ENCODE measurements at places on chromosomes 13 and 19. TPM values are rescaled to one million over a fixed set of nuclear protein-coding genes. Genes with fewer than 3 reads are reported as not detected.

DNA sequence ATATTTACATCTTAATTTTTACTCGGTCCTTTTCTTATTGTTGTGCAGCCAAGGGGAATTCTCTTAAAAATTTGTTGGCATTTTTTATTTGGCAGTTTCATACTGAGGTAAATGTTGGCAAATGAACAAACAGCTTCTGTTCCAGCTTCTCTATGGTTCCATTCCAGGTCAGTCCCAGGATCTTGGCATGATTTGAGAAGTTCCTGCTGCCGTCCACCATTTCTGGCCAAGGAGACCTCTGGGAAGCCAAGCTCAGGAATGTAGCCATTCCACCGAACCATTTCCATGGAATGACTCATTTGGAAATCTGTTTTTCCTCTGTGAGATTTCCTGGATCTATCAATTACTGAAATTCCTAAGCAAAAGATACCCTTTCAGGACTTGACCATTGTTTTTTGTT is 43.9 kb downstream of the SLC10A2 start:
- no peak for DNase-seq

Gene RFXAP
- 14.1 TPM for total RNA-seq

Gene ZNF490
- 13.6 TPM for total RNA-seq

DNA sequence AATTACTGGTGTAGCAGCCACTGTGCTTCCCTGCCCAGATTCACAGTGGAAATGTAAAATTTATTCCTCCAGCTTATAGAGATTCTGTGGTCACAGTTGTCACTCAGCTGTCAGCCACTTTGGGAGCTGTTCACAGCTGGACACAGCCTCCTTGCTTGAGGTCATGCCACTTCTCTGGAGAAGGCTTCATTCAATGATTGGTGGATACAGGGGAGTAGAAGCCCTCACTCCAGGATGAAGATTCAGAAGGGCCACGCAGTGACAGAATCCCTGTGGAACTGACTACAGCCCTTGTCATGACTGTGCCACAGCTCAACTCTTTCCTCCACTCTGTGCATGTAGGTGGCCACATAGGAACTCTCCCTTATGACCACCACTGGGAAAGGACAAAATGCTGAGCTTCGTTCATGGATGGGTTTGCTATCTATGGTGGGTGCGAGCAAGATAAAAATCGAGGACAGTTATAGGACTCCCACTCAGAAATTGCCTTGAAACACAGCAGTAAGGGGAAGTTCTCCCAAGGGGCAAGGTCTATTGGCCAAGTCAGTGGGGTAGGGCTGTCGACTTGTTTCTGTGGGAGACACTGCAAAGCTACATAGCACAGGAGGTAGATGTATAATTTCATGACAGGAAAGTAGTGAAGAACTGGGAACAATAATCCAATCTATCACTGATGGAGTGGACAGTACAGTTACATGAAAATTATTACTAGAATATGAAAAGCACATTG is 98.7 kb downstream of the CCNA1 start:
- DNase-seq = no peak

DNA sequence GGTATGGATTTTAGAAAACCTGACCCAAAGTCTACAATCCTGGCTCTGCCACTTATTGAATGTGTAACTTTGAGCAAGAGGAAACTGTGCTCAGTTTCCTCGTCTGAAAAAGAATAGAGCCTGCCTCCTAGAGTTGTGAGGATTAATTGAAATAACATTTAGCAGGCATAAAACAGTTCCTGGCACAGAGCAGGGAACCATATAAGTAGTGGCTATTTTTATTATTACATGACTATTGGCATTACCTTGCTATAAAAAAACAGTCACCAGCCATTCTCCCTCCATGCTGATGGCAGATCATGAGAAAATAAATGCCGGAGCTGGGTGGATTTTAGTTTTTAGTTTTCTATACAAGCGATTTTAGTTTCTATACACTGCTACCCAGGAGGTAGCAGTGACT is 5.8 kb downstream of the DOCK9 start:
- DNase-seq = no peak

Gene NANOS3
- total RNA-seq = 4.9 TPM

DNA sequence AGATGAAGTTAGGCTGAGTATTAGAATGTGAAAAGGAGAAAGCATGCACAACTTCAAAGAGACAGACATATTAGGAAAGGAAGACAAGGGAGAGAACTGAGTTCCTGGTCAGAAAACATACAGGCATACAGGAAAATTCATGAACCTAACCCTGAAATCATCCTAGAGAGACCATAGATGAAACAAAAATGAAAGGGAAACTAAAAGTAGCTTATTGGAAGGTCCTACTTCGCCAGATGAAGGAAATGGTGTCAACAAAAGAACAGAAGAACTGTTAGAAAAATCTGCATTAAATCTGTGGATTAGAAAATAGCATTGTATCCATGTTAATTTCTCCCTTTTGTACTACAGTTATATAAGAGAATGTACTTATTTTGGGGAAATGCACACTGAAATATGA is 169.0 kb upstream of the UFM1 start:
- no peak for DNase-seq

DNA sequence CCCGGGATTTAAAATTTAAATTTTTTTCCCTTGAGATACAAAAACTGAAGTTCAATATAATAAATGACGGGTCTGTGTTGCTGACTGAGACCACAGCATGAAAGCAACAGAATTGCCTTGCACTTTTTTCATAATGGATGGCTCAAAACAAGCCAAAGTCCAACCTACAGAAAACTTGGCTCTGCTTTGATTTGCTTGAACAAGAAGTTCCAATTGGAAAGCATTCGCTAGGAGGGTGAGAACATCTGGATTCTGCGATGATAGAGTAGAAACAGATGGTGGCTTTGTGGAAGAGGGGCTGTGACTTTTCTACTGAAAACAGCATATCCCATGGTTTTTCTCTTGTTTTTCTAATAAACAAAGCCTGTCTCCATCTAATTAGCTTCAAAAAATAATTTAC is 46.4 kb downstream of the THSD1 start:
- no peak for DNase-seq

GRCh38 chr13:27076421-27076820 is 95.2 kb downstream of the USP12 start:
- DNase-seq = no peak

- DNase-seq = no peak
These were observed 149.5 kb downstream of the PTPRS start for GRCh38 chr19:5191091-5191490.

GRCh38 chr13:90447734-90448101 is 899.8 kb upstream of the MIR17HG start:
- no peak for DNase-seq

Gene ZNF549
- total RNA-seq = 11.5 TPM

DNA sequence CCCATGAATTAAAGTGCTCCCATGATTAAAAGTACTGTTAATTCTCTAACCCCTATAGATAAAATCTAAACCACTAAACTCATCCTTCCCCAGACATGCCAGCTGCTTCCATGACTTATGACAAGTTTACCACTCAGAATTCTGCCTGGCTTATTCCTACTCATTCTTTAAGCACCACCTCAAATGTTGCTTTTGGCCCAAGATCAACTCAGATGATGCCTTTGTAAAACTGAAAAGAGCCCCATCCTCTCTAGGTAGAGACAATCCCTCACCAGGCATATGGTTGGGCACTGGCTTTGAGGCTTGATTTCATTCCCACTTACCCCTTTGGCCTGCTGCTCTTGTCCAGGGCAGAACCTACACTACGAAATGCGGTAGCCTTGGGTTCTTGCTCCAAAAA is 250.0 kb downstream of the DNAJC15 start:
- no peak for DNase-seq

Measured in mesothelial cell of epicardium (in vitro differentiated cells).